GM12878 (cell line): ENCODE measurements at places on chromosomes 2 and 18.
A peak's percentile ranks its signal among the peaks of the same experiment; 100 is the strongest.

GRCh38 chr2:207819839-207820784, 50.4 kb upstream of the FZD5 start:
- no peak overlapping the region for H3K4me3 ChIP-seq
- no peaks in the 10 kb centered on the region for H3K4me1 ChIP-seq
- H3K27me3 ChIP-seq = no peaks in the 10 kb centered on the region
- no peak overlapping the region for H3K27ac ChIP-seq

- no peak overlapping the region for H3K4me3 ChIP-seq
- DNase-seq = no peak
- no peaks in the 10 kb centered on the region for H3K27me3 ChIP-seq
- peaks cover 17% of the 10 kb centered on the region for H3K36me3 ChIP-seq
- no peaks in the 10 kb centered on the region for H3K4me1 ChIP-seq
These were observed 42.8 kb upstream of the PCBP1 start for GRCh38 chr2:70044290-70045040.

DNA sequence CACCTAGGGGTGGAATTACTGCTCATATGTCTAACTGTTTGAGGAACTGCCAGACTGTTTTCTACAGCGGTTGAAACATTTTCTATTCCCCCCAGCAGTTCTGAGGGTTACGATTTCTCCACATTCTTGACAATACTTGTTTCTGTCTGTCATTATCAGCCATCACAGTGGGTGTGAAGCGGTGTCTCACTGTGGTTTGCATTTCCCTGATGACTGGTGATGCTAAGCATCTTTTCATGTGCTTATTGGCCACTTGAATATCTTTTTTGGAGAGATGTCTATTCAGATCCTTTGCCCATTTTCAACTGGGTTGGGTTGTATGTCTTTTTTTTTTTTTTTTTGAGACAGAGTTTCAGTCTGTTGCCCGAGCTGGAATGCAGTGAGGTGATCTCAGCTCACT, 63.0 kb downstream of the ADNP2 start:
- no peaks in the 10 kb centered on the region for H3K27me3 ChIP-seq
- DNase-seq = no peak
- no peak overlapping the region for H3K27ac ChIP-seq
- H3K4me1 ChIP-seq = no peaks in the 10 kb centered on the region
- H3K4me3 ChIP-seq = no peak overlapping the region

GRCh38 chr2:168999668-169000213, 31.4 kb downstream of the ABCB11 start:
- no peak overlapping the region for H3K27ac ChIP-seq
- DNase-seq = no peak

- no peak for DNase-seq
- H3K4me3 ChIP-seq = no peak overlapping the region
- no peaks in the 10 kb centered on the region for H3K27me3 ChIP-seq
- H3K36me3 ChIP-seq = no peaks in the 10 kb centered on the region
These were observed 8.3 kb upstream of the CASP10 start for GRCh38 chr2:201174687-201175086.

GRCh38 chr2:15189216-15189615, 371.9 kb downstream of the NBAS start:
- H3K27ac ChIP-seq = no peak overlapping the region
- H3K4me1 ChIP-seq = no peaks in the 10 kb centered on the region
- no peak overlapping the region for H3K4me3 ChIP-seq

GRCh38 chr2:105636109-105636740, 108.5 kb upstream of the NCK2 start:
- H3K27me3 ChIP-seq = no peaks in the 10 kb centered on the region; the same call in 1 of the 2 replicates
- no peaks in the 10 kb centered on the region for H3K36me3 ChIP-seq
- H3K4me3 ChIP-seq = no peak overlapping the region
- no peaks in the 10 kb centered on the region for H3K4me1 ChIP-seq

- no peak for DNase-seq
- H3K4me1 ChIP-seq = peaks cover 22% of the 10 kb centered on the region
- no peak overlapping the region; the same call in 1 of the 2 replicates for H3K27ac ChIP-seq
- no peaks in the 10 kb centered on the region for H3K36me3 ChIP-seq
These were observed 28.4 kb downstream of the MEX3C start for GRCh38 chr18:51168960-51169662.

GRCh38 chr2:88281302-88282217, 111.4 kb downstream of the THNSL2 start:
- no peak overlapping the region for H3K4me3 ChIP-seq
- no peaks in the 10 kb centered on the region for H3K4me1 ChIP-seq
- no peak for DNase-seq
- H3K27ac ChIP-seq = no peak overlapping the region

- no peaks in the 10 kb centered on the region for H3K36me3 ChIP-seq
- H3K27me3 ChIP-seq = no peaks in the 10 kb centered on the region
- H3K4me1 ChIP-seq = no peaks in the 10 kb centered on the region
- no peak overlapping the region for H3K4me3 ChIP-seq
These were observed 113.0 kb upstream of the MAPRE2 start for GRCh38 chr18:34928088-34928753.

DNA sequence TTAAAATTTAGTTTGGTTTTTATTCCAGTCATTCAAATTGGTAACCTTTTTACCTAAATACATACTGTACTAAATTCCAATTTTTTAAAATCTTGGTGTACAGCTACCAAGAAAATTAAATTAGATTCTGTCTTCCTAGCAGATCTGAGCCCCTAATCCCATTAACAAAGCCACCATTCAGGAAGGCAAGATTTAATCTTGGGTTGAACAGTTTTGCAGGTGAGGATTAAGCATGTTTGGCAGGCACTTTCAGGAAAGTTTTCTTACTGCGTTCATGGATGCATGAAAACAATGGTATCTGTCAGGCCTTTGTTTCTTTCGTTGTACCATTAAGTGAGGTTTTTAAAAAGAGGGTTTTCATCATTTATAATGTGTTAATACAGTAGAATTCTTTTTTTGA, 32.8 kb downstream of the ITPRID2 start:
- H3K27me3 ChIP-seq = no peaks in the 10 kb centered on the region
- DNase-seq = no peak
- peaks cover 2% of the 10 kb centered on the region for H3K36me3 ChIP-seq
- no peaks in the 10 kb centered on the region for H3K4me1 ChIP-seq
- H3K27ac ChIP-seq = no peak overlapping the region

GRCh38 chr2:63872571-63873328, 31.1 kb downstream of the UGP2 start:
- H3K4me3 ChIP-seq = no peak overlapping the region
- no peak for DNase-seq
- no peaks in the 10 kb centered on the region for H3K27me3 ChIP-seq
- 0 out of 2 replicates have a peak, but pooled peaks cover 4% of the 10 kb centered on the region for H3K36me3 ChIP-seq
- no peak overlapping the region for H3K27ac ChIP-seq

GRCh38 chr18:59799383-59800015, 100.3 kb upstream of the PMAIP1 start:
- no peak overlapping the region for H3K4me3 ChIP-seq
- DNase-seq = no peak
- H3K27me3 ChIP-seq = no peaks in the 10 kb centered on the region
- no peaks in the 10 kb centered on the region for H3K36me3 ChIP-seq
- no peak overlapping the region for H3K27ac ChIP-seq

GRCh38 chr18:79772108-79772864, 25.5 kb upstream of the KCNG2 start:
- no peak overlapping the region for H3K27ac ChIP-seq
- no peaks in the 10 kb centered on the region for H3K27me3 ChIP-seq
- no peak overlapping the region for H3K4me3 ChIP-seq
- H3K4me1 ChIP-seq = no peaks in the 10 kb centered on the region

DNA sequence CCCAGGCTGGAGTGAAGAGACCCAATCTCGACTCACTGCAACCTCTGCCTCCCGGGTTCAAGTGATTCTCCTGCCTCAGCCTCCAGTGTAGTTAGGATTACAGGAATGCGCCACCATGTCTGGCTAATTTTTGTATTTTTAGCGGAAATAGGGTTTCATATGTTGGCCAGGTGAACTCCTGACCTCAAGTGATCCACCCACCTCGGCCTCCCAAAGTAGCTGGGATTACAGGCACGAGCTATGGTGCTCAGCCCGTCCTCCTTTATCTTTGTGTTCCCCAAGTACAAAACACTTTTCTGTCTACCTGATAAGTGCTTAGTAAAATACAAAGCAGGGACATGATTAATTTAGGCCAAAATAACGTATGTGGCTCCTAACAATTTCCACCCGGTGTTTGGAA, 91.2 kb upstream of the STK17B start:
- peaks cover 9% of the 10 kb centered on the region for H3K4me1 ChIP-seq
- no peaks in the 10 kb centered on the region for H3K27me3 ChIP-seq
- peak overlapping the region; percentile 4; the same call in 1 of the 2 replicates for H3K4me3 ChIP-seq
- DNase-seq = no peak
- H3K36me3 ChIP-seq = no peaks in the 10 kb centered on the region; the same call in 1 of the 2 replicates

- no peak overlapping the region for H3K4me3 ChIP-seq
- no peak for DNase-seq
- H3K27me3 ChIP-seq = no peaks in the 10 kb centered on the region
- H3K36me3 ChIP-seq = no peaks in the 10 kb centered on the region
- peaks cover 31% of the 10 kb centered on the region for H3K4me1 ChIP-seq
These were observed 217.9 kb upstream of the ITGA4 start for GRCh38 chr2:181239201-181239799.

GRCh38 chr18:8288472-8289195, 320.6 kb upstream of the RAB12 start:
- H3K27ac ChIP-seq = no peak overlapping the region
- H3K4me3 ChIP-seq = no peak overlapping the region
- DNase-seq = no peak
- no peaks in the 10 kb centered on the region for H3K4me1 ChIP-seq

DNA sequence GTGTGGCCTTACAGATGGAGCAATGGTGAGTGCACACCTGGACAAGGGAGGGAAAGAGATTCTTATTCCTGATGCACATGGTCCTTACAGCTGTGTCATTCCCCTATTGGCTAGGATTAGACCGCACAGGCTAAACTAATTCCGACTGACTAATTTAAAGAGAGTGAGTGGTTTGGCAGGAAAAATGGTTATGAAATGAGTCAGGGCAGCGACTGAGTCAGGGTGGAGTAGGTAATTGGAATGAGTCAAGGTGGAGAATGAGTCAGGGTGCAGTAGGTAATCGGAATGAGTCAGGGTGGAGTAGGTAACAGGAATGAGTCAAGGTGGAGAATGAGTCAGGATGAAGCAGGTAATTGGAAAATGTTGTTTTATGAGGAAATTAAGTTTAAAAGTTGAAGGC, 1353.7 kb upstream of the LRRTM1 start:
- H3K4me1 ChIP-seq = no peaks in the 10 kb centered on the region
- H3K36me3 ChIP-seq = no peaks in the 10 kb centered on the region
- no peak for DNase-seq
- H3K27ac ChIP-seq = no peak overlapping the region

DNA sequence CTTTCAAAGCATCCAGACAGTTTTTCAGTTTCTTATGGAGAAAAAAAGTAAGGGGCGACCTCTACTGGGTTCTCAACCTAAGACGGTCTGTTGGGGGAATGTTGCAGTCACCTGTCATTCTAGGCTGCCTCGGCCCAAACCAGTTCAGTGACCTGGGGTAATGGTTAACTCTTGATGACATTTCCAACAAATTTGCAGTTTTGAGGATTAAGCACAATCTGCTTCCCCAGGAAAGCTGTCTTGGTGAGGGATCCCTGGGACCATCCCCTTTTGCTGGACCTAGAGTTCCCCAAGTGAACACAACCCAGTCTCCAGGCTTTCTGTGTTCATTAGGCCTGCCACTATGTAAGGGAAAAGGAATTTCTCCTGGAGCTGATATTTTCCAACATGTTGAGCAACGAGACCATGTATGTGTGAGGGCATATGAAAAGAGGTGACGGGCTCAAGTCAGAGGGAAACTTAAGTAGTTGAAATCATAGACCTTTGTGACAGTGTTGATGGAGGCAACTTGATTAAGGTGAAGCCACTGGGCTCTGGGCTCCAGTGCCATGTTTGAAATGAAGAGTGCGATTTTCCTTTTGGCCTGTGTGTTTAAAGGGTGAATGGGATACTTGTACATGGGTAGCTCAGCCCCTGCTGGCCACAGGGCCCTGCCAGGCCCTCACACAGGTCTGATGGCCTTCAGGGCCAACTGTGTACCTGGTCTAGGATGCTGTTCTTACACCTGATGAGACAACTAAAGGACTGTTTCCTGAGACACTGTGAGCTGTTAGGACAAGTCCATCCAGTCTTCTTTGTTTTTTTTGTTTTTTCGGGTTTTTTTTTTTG, 27.0 kb downstream of the FOSL2 start:
- no peak overlapping the region for H3K4me3 ChIP-seq
- H3K27ac ChIP-seq = no peak overlapping the region
- H3K36me3 ChIP-seq = no peaks in the 10 kb centered on the region
- no peak for DNase-seq
- H3K27me3 ChIP-seq = no peaks in the 10 kb centered on the region

DNA sequence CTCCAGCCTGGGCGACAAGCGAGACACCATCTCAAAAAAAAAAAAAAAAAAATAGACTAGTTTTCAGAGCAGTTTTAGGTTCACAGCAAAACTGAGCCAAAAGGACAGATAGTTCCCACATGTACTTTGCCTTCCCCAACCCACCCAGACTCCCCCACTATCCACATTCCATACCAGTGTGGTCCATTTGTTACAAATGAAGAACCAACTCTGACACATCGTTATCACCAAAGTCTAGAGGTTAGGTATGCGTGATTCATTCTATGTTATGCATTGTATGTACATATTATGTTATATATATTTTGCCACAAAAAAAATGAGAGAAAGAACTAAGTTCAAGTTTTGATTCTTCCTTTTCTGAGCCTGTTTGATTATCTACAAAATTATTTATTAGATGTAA, 3.5 kb downstream of the DUSP11 start:
- no peak for DNase-seq
- no peaks in the 10 kb centered on the region for H3K27me3 ChIP-seq
- H3K36me3 ChIP-seq = peaks cover 11% of the 10 kb centered on the region
- no peak overlapping the region for H3K4me3 ChIP-seq
- H3K4me1 ChIP-seq = peaks cover 4% of the 10 kb centered on the region; the same call in 1 of the 2 replicates
- no peak overlapping the region for H3K27ac ChIP-seq

GRCh38 chr2:85922199-85922598, 33.4 kb upstream of the ST3GAL5 start:
- DNase-seq = no peak
- no peak overlapping the region for H3K27ac ChIP-seq
- peaks cover 9% of the 10 kb centered on the region for H3K4me1 ChIP-seq

DNA sequence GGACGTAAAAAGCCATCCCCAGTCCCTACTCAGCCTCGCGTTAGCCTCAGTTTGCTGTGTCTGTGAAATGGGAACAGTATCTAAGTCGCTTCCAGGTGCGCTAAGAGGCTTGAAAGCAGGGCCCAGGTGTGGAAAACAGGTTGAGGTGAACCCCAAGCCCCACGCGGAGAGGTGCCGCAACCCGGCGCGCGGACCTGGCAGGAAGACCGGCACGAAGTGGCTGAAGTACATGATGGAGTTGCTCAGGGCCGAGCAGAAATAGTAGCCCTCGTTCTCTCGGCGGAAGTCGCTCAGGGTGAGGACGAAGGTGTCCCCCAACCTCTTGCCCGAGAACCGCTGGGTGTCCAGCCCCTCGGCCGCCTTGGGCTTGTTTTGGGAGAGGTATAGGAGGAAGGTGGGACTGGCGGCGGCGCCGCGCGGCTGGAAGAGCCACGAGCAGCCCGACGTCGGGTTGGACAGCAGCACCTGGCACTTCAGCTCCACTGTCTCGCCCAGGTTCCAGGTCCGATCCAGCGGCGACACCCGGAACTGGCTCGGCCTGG, 508 bp downstream of the CD8A start:
- no peaks in the 10 kb centered on the region for H3K4me1 ChIP-seq
- no peak for DNase-seq
- H3K4me3 ChIP-seq = no peak overlapping the region
- H3K36me3 ChIP-seq = no peaks in the 10 kb centered on the region
